ENCODE measurements at places on chromosomes 16 and 17.

DNA sequence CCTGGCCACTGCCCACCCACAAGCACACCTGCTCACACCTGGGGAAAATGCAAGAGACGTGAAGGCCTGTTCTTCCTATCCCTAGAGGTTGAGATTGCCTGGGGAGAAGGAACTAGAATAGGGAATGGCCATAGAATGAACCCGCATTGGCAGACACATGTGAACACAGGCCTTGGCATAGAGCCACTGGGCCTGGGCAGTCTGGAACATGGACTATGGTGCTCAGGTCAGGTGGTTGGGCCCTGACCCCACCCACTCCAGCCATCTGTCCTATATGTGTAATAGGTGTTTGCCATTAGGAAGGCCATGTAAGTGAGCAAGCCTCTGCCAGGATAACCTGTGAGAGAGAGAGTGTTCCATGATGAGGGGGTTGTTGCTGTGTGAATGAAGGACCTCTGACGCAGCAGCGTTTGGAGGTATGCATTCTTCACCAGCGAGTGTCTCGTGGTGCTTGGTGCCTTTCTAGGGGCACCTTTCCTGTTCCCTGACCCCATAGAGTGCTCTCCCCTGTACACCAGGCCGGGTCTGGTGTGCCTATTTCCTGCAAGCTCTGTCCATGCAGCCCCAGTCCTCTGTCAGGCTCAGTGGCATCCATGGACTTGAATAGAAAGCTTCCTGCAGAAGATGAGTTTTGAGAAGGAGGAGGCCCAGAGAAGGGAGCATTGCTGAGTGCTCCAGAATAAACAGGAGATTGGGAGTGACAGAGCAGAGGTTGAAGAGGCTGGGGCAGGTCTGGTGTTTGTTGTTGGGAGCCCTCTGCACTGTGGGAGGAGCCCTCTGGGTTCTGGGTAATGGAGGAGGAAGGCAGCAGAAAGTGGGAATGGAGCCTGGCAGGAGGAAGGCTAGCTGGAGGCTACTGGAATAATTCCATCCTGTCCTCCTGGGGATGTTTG is 15.6 kb downstream of the CTRL start:
- DNase-seq: no peak

DNA sequence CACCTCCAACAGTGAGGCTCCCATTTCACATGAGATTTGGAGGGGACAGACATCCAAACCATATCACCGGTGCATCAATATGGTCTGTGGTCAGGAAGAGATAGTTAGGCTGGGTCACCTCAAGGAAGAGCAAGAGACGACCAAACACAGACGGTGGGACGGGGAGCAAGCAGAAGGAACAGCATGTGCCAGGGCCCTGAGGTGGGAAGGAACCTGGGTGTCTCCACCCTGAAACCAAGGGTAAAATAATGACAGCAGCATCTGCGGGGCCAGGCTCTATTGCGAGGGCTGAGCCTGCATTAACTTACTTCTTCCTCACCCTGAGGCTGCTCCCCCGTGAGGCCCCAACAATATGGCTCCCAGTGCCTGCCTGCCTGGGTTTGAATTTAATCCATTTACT is 8.9 kb upstream of the PRSS21 start:
- no peak for DNase-seq

- DNase-seq: no peak
These were observed 14.3 kb upstream of the TMED6 start for GRCh38 chr16:69365901-69366300.

DNA sequence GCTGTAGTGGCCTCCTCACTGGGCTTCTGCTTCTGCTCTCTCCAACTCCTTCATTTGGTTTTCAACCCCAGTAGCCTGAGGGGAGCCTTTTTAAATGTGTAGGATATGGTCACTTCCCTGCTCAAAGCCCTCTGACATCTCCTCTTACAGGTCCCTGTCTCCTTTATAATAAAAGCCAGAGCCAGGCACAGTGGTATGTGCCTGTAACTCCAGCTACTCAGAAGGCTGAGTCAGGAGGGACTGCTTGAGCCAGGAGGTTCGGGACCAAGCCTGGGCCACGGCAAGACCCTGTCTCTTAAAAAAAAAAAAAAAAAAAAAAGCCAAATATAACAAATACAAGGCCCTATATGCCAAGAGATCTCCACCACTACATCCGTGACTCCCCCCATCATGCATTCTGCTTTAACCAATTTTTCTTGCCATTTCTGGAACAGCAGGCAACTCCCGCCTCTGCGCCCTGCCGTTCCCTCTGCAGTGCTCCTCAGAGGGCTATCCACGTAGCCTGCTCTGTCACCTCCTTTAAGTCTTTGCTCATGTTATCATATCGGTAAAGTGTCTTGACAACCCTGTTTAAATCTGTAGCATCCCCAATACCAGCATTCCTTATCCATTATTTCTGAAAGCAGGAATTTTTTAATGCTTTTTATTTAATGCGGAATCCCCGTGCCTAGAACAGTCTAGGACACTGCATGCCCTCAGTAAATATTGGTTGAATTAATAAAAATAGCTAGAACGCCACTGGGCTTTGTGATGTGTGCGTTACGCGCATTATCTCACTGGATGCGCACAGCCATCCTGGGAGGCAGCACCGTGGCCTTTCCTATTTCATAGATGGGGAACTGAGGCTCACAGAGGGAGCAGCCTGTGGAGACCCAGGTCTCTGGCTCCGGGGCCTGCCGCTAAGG is 9.5 kb downstream of the ZNF771 start:
- no peak for DNase-seq

GRCh38 chr16:9381905-9382304 is 290.5 kb downstream of the HAPSTR1 start:
- no peak for DNase-seq

DNA sequence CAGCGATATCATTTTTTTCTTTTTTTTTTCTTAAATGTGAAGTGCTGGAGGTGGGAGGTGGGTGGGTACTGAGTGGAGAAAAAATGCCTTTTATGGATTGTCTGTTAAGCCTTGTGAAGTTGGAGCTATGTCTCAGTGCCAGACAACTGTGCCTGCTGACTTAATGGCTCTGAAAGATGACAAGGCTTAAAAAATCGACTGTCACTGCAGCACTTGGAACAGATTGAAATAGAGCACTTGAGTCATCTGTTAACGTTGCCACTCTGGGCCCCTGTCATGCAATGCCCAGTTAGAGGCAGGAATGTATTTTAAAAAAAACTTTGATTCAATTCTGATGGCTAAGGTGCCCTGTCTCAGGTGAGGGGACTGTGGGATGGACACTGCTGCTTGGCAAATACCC is 108.2 kb upstream of the HS3ST2 start:
- no peak for DNase-seq
